ENCODE measurements at places on chromosomes 7 and 10.

DNA sequence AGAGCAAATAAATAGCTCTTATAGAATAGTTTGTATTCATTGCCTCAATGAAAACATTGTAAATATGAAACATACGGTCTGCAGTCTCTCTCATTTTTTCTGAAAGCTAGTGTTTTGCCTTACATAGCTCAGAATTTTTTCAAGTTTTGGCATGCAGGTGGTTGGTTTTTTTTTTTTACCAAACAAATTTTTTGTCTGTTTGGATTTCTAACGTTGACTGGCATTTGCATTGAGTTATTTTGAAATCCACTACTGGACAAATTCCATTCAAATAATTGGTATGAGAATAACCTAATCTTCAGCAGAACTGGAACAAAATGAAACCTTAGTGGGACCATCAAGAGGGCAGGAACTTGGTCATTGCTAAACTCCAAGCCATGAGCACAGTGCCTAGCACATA, 107.6 kb upstream of the SAMD8 start:
- no peak for DNase-seq

- peak; percentile 5 for DNase-seq
Observed at GRCh38 chr7:137626469-137627067, 220.2 kb downstream of the DGKI start.

- DNase-seq = no peak
Observed at GRCh38 chr7:129902788-129903422, 49.9 kb downstream of the UBE2H start.

- no peak for DNase-seq
Observed at GRCh38 chr7:107600816-107601215, 20.8 kb downstream of the BCAP29 start.

- no peak for DNase-seq
Observed at GRCh38 chr10:2925631-2926030, 141.7 kb upstream of the PFKP start.

DNA sequence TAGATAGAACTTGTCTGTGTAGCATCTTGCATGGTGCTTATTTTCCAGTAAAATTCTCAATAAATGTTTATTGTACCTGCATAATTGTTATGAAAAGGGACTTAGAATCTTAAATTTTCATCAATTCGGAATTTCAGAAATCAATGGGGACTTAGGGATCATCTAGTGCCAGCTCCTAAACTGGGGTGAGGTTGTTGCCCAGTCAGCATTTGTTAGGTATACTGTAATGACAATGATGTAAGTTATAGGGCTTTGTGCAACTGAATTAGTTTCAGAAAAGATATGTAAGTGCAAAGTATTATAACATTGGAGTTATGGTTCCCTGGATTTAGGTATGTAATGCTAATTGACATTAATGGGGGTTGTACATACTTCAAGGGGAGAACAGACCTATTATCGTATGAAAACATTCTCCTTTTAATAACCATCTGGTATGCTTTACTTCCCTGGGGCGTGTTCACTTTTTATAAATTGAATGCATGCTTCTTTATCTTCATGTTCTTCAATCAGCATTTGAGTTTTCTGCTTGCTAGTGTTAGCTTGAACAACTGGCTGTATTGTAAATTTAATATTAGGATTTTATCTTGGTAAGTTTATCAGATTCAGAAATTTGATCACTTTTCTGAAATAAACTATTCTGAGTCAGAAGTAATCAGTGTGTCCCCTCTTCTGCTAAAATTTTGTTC, 270.3 kb downstream of the BBS9 start:
- DNase-seq = no peak

DNA sequence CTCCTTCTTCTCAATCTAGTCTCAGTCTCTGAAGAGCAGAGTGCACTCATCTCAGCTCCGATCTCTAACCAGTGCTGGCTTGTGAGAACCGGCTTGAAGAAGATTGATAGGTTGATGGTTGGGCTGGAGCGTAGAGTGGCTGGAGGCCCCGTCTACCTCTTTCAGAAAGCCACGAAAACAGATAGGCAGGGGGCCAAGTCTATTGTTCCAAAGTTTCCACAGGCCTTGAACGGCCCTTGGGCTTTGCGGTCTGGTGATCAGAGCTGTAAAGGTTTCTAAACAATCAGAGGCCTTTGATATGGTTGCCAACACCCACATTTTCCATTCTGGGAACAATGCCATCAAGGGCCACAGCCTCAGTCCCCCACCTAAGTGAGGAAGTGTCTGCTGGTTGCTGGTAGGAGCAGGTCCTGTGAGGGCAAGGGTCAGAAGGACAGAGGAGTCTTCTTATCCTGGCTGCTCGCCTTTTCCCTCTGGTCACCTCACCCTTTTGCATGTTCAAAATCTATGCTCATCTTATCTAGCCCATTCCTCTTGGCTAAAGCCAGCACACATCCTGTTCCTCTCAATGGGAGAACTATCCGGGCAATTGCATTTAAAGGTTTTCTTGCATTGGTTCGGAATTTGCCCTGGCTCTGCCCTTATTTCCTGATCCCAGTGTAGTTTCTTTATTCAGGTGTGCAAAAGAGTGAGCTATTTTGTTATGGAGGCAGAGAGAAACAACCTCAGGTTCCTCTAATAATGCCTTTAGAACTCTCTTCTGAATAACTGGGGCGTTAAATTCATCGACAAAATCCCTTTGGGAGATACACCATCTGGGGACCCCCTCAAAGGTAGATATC, 70.3 kb upstream of the KMT2E start:
- DNase-seq = peak; percentile 69

GRCh38 chr7:29100924-29101323, 45.4 kb downstream of the CPVL start:
- DNase-seq = no peak

DNA sequence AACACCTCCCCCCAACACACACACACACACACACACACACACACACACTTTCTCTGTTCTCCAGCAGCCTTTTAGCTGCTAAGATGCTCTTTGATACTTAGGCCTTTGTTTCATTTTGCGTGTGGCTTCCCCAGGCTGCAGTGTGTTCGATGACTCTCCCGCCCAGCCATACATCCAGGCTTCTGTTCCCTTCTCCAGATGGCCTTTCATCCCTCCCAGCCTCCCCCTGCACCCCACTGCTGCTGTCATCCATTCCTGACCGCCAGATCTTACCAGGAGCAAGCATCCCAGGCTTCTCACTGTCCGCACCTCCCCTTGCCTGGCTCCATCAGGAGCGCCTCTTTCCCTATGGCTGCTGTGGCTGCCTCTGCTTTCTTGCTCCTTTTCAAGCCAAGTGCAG, 77.8 kb upstream of the PPIF start:
- no peak for DNase-seq

GRCh38 chr10:11330383-11331045, 280.9 kb downstream of the USP6NL start:
- no peak for DNase-seq

DNA sequence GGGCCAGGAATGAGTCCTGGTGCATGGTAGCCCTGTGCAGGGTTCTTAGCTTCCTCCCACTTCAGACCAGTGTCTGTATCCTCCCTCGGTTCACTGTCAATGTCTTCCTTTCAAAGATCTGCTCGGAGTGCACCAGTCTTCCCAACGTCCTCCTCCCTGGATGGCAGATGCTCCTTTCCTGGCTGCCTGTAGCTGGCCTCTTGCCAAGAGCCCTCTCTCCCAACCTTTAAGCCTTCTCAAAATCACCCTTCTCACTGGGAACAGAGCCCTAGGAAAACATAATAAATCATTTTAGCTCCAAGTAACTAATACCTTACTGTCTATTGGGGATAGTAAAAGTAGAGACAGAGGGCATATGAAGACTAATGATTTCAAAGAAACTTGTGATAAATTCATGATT, 490.6 kb downstream of the CCSER2 start:
- no peak for DNase-seq

GRCh38 chr10:63767138-63767801, 246.1 kb downstream of the REEP3 start:
- DNase-seq = no peak

DNA sequence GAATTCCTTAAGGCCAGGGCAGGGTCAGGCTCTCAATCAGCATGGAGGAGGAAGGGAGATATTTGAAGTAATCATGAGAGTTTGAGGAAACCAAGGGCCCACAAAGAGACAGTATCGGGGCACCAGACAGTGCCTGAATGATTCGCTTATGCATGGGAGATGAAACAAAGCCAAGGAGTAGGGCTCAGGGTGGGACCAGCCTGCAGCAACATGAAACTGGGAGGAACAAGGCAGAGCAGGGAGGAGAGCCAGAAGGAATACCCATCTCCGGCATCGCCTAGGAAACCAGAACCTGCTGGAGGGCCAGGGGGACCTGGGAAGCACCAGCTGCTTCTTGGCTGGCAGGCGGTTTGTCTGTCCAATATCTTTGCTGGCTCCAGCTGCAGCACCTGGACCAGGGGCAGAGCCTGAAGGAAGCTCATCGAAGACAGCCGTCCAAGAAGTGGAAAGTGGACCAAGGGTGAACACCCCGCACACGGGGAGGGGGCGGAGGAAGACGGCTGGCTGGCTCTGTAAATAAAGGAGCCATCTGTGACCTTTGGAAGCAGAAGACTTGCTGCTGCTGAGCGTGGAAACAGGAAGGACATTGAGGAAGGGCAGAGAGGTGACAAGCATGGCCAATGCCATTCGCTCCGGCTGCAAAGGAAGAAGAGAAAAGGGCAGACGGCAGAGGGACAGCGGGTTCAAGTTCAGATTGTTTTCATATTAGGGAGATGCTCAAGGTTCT, 34.4 kb upstream of the ECHDC3 start:
- no peak for DNase-seq

DNA sequence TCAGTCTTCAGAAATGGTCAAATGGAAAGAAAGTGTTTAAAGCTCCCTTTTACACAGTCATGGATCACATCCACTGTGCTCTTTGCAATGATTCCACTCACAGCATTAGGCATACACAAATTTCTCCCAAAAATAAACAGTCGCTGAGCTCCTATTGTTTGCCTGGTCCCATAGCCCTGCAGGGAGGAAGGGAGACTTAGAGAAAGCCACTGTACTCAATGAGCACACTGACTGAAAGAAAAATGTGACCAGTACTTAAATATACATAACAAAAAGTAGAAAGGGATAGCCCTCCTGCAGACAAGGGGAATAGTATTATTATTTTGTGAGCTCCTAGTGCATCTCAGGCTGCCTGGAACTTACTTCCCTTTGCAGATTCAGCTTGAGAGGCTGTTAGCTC, 853.2 kb downstream of the GRID1 start:
- no peak for DNase-seq

Measured in activated CD8-positive, alpha-beta memory T cell treated with anti-CD3 and anti-CD28 coated beads for 48 hours (primary cell).